Right atrium auricular region (tissue), 2 donors: ENCODE measurements at places on chromosomes 5 and 9.

DNA sequence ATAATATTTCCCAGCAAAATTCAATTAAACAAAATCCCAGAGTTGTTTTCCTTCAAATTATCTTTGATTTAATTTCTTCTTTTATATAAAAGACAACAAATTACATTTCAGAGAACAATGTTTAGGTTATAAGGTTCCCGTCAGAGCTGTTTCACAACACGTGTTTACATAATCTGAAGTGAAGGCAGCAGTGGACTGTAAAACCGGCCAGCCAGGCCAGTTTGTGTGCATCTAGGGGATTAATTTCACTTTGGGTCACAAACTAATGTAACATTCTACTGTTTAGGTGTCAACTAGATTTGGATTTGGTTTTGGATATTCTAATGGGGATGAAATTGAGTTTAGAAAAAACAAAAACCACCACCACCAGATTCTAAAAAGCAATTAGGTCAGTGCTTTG is 86.5 kb upstream of the PLPP1 start:
- H3K27me3 ChIP-seq: no peaks in the 10 kb centered on the region
- H3K4me3 ChIP-seq: no peak overlapping the region
- no peaks in the 10 kb centered on the region for H3K36me3 ChIP-seq
- no peak for DNase-seq
- H3K4me1 ChIP-seq: peaks cover 17% of the 10 kb centered on the region

- no peaks in the 10 kb centered on the region for H3K27me3 ChIP-seq
- H3K4me1 ChIP-seq: no peaks in the 10 kb centered on the region
- H3K4me3 ChIP-seq: no peak overlapping the region
- H3K27ac ChIP-seq: no peak overlapping the region
- no peaks in the 10 kb centered on the region for H3K36me3 ChIP-seq
Measured at GRCh38 chr9:114880291-114880745, 50.1 kb downstream of the TNFSF8 start.

GRCh38 chr9:38359689-38360385 is 32.7 kb upstream of the ALDH1B1 start:
- DNase-seq: no peak
- H3K27me3 ChIP-seq: no peaks in the 10 kb centered on the region
- H3K4me3 ChIP-seq: no peak overlapping the region
- no peak overlapping the region for H3K27ac ChIP-seq

DNA sequence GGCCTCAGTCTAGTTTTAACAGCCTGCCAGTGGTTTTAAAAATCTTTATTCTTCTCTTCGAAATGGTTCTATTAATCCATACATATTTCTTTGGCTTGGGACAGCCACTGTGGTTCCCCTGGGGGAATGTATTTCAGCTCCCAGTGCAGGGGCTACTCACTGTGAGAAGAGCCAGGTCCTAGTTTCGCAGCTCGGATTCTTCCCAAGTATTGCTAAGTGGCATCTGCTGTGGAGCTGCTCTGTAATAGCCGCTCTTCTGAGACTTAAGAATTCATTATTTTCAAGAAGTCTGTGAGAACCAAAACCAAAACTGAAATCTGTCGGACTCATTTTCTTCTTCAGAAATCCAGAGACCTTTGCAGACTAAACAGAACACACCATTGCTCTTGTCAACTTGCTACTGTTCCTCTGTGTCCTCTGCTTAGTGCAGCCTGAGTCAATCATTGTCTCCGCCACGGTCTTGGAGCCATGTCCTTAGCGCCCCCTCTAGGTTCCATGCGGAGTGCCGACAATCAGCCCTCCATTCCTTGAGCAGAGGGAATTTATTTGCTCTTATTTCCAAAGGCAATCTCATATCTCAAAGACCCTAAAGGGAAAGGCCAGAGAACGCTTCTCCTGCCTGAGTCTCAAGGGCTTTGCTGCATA is 478.2 kb downstream of the SPATA31D1 start:
- no peaks in the 10 kb centered on the region for H3K4me1 ChIP-seq
- H3K27me3 ChIP-seq: no peaks in the 10 kb centered on the region
- DNase-seq: no peak
- no peak overlapping the region for H3K27ac ChIP-seq
- no peaks in the 10 kb centered on the region for H3K36me3 ChIP-seq

GRCh38 chr5:5881294-5881693 is 458.8 kb downstream of the ICE1 start:
- H3K36me3 ChIP-seq: no peaks in the 10 kb centered on the region
- no peaks in the 10 kb centered on the region for H3K27me3 ChIP-seq
- DNase-seq: no peak

GRCh38 chr5:78985725-78986223 is 664 bp upstream of the ARSB start:
- H3K4me1 ChIP-seq: no peaks in the 10 kb centered on the region
- H3K4me3 ChIP-seq: peak overlapping the region; percentile 72
- H3K27ac ChIP-seq: peak overlapping the region; percentile 98
- DNase-seq: no peak

- no peak overlapping the region for H3K4me3 ChIP-seq
- H3K36me3 ChIP-seq: peaks cover 13% of the 10 kb centered on the region
- DNase-seq: no peak
- H3K27me3 ChIP-seq: no peaks in the 10 kb centered on the region
- H3K27ac ChIP-seq: no peak overlapping the region
- no peaks in the 10 kb centered on the region for H3K4me1 ChIP-seq
Measured at GRCh38 chr9:135958485-135958884, 2.7 kb downstream of the UBAC1 start.

DNA sequence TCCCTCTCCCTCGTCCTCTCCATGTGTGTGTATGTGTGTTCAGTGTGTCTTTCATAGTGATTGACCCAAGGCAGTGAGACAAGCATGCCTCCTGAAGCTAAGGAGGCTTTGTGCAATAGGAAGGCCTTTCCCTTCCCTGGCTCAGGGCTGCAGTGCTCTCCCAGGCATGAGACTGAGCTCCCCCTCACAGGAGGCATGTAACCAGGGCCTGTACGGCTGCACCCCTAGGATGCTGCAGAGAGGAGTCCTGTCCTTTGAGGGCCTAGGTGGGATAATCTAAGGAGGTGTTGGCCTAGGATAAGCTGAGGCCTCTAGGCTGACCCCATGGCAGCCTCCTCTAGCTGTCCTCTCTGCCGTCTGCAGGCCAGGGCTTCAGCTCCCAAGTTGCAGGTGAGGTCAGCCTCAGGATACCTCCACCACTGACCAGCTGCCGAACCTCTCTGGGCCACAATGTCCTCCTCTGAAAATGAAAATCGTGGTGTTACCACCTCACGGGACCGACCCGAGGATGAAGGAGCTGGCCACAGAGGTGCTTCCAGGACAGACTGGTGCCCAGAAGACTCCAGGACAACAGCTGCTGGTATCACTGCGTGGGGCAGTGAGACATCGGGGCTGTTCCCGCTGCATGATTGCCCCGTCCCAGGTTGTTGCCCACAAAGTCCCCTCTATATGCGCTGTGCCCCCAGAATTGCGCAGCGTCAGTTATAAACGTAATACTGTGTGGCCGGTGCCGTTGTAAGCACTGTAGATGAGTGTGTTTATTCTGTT is 129.6 kb downstream of the BARX1 start:
- H3K27me3 ChIP-seq: no peaks in the 10 kb centered on the region
- no peak for DNase-seq
- peaks cover 4% of the 10 kb centered on the region for H3K4me1 ChIP-seq
- no peaks in the 10 kb centered on the region for H3K36me3 ChIP-seq

DNA sequence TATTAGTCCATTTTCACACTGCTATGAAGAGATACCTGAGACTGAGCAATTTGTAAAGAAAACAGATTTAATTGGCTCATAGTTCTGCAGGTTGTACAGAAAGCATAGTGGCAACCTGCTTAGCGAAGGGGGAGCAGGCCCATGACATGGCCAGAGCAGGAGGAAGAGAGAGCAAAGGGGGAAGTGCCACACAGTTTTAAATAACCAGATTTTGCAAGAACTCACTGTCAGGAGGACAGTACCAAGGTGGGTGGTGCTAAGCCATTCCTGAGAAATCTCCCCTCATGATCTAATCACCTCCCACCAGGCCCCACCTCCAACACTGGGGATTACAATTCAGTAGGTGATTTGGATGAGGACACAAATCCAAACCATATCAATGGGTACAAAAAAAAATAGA is 16.8 kb upstream of the PCSK5 start:
- H3K36me3 ChIP-seq: no peaks in the 10 kb centered on the region
- no peak overlapping the region for H3K27ac ChIP-seq
- no peak overlapping the region for H3K4me3 ChIP-seq

DNA sequence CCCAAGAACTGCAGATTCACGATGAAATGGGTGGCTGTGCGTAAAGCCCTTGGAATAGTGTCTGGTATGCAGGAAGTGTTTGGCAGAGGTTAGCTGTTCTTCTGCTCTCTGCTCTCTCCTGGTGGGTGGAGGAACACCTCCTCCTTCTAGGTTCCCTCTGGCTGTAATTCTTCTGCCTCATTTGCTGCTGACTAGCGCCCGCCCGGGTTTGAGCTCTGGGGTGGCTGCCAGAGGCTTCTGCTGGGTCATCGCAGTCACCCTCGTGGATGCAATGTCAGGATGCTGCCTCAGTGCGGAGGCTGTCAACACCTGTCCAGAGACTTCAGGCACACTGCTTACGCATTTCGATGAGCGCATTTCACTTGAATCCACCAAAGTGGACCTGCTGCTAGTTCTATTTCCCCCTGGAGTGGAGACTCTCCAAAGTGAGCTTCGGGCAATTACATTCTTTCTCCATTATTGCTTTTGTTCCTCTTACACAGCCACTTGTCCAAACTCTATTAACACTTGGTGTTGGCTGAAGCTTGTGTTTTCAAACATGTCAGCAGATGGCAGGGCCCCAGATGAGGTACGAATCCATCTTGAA is 11.7 kb downstream of the DOCK2 start:
- no peak for DNase-seq
- peaks cover 33% of the 10 kb centered on the region for H3K4me1 ChIP-seq
- H3K27ac ChIP-seq: no peak overlapping the region
- no peak overlapping the region for H3K4me3 ChIP-seq
- H3K27me3 ChIP-seq: no peaks in the 10 kb centered on the region

DNA sequence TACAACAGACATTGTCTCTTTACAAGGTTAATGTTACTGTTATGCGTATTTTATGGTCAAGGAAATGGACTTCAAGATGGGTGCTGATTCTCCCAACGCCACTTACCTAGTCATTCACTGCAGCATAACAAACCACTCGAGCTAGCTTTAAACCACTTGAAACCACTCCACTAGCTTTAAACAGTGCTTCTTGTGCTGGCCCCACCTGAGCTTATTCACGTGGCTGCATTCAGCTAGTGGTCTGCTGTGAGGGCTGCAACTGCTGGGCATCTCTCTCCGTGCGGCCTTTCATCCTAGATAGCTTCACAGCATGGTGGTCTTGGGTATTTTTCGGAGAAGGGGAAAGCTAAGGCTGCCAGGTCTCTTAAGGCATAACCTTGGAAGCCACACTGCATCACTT is 3.5 kb upstream of the HRH2 start:
- no peak overlapping the region for H3K4me3 ChIP-seq
- H3K27me3 ChIP-seq: no peaks in the 10 kb centered on the region
- no peaks in the 10 kb centered on the region for H3K36me3 ChIP-seq
- H3K4me1 ChIP-seq: peaks cover 13% of the 10 kb centered on the region

DNA sequence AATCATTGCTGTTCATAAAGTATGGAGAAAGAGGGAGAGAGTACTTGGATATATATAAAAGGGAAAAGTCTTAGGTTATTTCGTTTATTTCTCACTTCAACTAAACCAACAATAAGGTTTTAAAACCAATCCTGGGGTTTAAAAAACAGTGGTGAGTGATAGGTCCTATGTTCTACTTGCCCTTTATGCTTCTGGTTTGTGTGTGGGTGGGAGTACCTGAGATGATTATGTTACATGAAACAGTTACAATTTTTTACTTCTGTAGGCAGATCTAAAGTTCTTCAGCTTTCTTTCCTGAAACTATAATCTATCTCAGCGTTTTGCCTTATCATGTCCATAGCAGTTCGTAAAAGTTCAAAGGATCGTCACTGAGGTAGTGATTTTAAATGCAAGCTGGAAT is 49.2 kb downstream of the STX17 start:
- DNase-seq: no peak
- H3K27ac ChIP-seq: no peak overlapping the region
- H3K36me3 ChIP-seq: peaks cover 14% of the 10 kb centered on the region
- no peak overlapping the region for H3K4me3 ChIP-seq
- H3K27me3 ChIP-seq: no peaks in the 10 kb centered on the region

DNA sequence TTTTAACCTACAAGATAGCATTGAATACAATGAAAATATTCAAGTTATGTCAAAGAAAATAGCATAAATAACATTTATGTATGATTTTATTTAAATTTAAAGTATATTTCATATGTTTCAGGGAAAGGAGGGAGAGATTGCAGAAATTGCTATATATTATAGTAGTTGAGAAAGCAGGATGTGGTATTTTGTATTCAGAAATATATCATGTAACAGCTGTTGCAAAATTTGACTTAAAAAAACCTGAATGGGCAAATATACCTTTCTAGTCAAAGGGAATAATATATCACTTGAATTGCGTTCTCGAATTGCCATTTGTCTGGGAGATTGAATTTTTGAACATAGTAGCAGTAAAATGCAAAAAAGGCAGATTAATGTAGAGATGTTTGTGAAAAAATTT is 80.6 kb downstream of the PAM start:
- H3K27ac ChIP-seq: no peak overlapping the region
- no peaks in the 10 kb centered on the region for H3K36me3 ChIP-seq
- no peak overlapping the region for H3K4me3 ChIP-seq
- DNase-seq: no peak
- H3K27me3 ChIP-seq: no peaks in the 10 kb centered on the region
- H3K4me1 ChIP-seq: no peaks in the 10 kb centered on the region

DNA sequence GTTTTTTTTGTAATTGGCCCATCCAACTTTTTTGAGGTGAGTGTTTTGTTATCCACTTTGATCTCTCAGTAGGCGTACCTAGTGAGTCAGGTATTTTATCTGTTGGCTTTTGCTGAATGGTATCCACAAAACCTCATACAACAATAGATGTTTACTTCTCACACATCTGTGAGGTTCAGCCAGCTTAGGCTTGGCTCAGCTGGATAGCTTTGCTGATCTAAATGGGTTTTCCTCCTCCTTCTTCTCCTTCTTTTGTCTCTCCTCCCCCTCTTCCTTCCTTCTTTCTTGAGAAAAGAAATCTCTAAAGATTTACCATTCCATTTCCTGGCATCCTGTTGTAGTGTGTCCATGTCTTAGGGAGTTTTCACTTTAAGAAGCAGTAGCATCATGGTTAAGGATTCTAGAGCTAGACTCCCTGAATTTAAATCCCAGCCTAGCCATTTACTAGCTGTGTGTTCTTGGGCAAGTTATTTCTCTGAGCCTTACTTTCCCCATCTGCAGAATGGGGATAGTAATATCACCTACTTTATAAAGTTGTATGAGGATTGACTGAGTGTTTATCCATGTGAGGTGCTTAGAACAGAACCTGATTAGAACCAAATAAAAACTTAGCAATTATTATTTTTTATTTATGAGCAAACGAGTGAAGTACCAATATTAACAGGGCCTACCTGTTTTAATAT is 126.3 kb downstream of the ARHGAP26 start:
- peaks cover 9% of the 10 kb centered on the region for H3K36me3 ChIP-seq

- no peaks in the 10 kb centered on the region for H3K36me3 ChIP-seq
- DNase-seq: peak; percentile 46
- H3K27ac ChIP-seq: no peak overlapping the region
- H3K27me3 ChIP-seq: no peaks in the 10 kb centered on the region
- H3K4me1 ChIP-seq: peaks cover 8% of the 10 kb centered on the region
Measured at GRCh38 chr5:135186662-135187522, 152.9 kb upstream of the PITX1 start.

GRCh38 chr5:133467826-133468463 is 144.4 kb downstream of the FSTL4 start:
- no peak overlapping the region for H3K27ac ChIP-seq
- no peaks in the 10 kb centered on the region for H3K4me1 ChIP-seq
- H3K4me3 ChIP-seq: no peak overlapping the region
- no peaks in the 10 kb centered on the region for H3K36me3 ChIP-seq
- no peak for DNase-seq
